ENCODE measurements at places on chromosomes 3 and 15.

DNA sequence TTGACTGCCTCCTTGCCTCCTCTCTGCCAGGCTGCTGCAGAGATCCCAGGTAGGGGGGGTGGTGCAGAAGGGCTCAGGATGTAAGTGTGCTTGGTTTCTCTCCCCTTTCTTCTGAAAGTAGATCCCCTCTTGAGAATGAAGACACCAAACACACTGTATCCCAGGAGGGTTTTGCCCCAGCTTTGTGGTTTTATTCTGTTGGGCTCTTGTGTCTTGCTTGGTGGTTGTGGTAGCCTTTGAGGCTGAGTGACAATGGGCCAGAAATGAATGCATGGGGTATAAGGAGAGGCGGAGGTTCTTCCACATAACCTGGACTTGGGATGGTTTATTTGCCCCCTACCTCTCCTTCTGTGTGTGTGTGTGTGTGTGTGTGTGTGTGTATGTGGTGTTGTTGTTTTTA is 5.7 kb downstream of the PDIA5 start:
- no peak for DNase-seq

- no peak for DNase-seq
Observed at GRCh38 chr15:67101911-67102598, 36.7 kb downstream of the SMAD3 start.

DNA sequence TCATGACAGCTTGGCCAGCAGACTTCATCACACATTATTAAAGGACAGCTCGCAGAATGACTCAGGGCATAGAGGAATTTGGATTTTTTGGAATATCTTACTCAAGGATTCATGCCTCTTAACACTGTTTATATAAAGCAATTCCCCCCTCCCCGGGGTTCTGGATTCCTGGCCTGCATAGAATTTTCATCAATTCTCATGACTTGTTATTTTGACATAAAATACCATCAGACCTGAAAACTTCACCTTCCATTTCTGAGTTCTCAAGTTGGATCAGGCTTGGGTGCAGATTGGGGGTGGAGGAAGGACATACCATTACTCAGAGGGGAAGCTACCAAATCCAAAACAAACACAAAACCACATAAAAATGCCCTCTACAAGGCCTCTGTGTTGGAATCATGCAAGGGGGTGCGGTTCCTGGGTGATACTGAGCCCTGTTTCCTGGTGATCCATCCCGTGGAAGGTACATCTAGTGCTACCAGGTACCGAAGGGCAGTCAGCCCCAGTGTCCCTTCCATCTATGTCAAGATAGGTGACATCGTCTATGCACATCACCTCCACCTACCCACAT is 95.3 kb downstream of the DAPK2 start:
- DNase-seq, result no peak

GRCh38 chr3:50319894-50320625 is 2.5 kb downstream of the HYAL2 start:
- no peak for DNase-seq

DNA sequence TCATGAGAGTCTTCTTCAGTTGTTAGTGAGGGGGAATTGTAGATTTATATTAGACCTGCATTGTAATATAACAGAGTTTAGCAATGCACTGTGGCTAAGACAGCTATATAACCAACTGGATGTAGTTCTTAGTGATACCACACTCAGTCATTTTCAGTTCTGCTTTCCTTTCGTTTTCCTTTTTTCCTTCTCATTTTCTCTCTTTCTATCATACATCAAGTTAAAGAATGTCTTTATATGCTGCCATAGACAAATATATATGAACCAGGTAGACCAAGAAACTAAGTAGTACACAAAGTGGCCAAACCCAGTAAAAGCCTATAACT is 43.7 kb upstream of the CD47 start:
- no peak for DNase-seq

DNA sequence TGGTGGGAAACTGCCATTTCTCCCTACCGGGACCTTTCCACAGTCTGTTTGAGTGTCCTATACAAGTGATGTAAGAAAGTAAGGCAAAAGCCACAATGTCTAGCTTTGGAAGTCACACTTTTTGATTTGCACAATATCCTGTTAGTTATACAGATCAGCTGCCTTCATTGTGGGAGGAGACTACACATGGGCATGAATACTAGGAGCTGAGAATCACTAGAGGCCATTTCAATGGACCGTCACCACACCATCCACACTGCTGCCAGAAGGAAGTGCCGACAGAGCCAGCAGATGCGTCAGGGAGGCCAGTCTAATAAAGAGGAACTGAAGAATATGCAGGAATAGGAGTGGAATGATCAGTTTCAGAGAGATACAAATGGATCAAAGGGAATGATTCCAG is 65.8 kb downstream of the SCN11A start:
- DNase-seq, result no peak

GRCh38 chr3:122076491-122077292 is 21.5 kb downstream of the CD86 start:
- DNase-seq, result no peak

GRCh38 chr3:42520336-42520735 is 17.9 kb downstream of the VIPR1 start:
- DNase-seq, result no peak

DNA sequence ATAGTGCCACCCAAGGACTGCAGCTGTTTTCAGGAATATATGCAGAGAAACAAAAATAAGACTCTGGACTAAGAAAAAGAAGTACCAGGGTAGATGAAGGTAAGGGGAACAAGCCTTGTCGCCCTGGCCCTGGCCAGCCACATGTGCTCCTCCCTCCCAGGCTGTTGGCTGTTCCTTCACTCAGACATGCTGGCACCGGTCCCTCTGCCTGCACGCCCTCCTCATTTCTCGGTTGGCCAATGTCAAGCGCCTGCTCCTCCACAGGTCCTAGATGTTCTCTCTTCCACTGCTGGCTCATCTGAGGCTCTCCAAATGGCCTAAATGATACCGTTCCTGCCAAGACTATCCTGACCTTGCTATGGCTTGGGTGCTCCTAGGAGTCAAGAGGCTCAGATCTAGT is 288.4 kb upstream of the LYSMD4 start:
- DNase-seq, result no peak

DNA sequence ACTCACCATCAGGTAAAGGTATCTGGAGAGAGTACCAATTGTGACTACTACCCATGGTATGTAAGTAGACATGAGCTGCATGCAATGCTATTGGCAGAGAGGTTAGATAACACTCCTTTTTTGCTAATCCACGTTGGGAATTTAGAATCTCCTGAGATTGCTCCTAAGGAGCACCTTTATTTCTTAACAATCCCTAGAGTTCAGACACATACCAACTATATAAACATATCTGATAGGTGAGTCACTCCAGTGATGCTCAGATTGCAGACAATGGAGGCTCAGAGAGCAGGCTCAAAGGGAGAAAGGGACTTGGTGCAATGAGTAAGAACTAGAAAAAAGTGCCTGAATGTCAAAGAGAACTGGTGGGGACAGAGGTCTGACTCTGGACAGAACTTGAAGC is 47.0 kb upstream of the LRRFIP2 start:
- DNase-seq, result no peak

DNA sequence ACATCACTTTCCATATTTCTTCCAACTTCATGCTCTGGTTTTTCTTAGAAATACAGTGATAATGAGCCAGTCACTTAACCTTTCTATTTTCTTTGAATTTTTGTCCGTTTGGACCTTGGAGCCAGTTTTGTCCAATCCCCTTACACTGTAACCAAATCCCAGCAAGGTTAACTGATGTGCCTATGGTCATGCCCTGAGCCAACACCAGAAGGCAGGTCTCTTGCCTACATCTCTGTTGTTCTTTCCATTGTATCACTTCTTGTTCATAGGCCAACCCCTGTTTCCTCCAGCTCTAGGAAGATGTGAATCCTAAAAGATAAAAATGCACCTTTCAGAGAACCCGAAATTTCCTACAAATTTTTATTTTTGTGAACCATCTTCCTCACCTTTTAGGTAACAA is 122.7 kb downstream of the CMSS1 start:
- DNase-seq, result no peak

GRCh38 chr15:31866248-31866647 is 164.1 kb upstream of the CHRNA7 start:
- no peak for DNase-seq

DNA sequence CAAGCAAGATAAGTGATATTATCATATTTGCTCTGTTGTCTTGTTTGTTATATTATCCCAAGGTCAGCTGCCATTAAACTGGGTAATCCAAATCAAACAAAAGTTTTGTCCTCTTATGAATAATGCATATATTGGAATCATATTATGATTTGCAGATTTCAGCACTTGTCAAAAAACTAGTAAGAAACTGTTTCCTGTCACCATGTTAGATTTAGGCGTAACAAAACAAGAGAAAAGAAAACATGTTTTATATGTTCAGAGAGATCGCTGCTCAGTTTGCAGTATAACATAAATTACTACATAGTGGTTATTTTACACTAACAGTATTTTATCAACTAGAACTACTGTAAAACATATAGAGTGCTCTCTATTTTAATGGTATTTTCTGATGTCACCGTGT is 123.4 kb upstream of the ICE2 start:
- no peak for DNase-seq

DNA sequence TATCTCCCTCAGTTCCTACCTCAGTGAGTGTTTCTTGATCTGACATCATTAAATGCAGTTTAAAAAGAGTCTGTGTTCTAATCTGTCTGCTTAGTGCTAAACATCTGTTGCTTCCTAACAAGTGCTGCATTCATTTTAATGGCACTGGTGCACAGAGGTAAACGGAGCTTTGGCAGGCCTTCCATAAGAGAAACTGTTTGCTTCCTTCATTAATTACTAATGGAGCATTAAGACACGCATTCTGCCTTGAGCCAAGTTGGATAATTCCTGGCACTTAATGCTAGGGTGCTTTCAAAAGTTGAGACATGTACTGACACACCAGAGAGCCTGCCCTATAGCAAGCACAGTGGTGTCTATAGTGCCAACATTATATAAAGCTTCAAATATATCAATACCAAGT is 34.7 kb downstream of the SCG5 start:
- no peak for DNase-seq

- no peak for DNase-seq
Observed at GRCh38 chr3:166860217-166860616, 519.9 kb downstream of the ZBBX start.

DNA sequence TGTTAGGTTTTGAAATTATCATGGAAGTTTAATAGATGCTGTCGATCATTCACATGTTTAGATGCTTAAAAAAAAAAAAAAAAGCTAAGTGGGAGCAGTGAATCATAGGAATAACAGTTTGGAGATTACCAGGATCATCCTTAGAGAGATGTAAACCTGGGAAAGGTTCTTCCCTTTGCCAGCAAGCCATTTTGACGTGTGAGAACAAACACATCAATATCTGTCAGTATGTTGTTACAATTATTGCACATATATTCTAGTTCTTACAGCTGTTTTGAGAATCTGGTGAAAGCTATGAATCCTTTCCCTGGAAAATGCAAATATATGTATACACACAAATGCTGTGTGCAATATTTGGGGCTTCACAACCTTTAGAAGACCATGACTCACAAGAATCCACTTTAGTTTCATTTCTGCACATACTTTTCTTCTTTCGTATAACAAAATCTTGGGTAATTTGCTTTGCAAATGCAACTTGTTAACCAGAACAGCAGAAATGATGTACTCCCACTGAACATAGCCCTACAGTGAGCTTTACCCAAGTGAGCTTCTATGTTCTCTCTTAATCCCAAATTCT is 12.0 kb downstream of the NFKBIZ start:
- no peak for DNase-seq

GRCh38 chr15:55515491-55515890 is 7.5 kb upstream of the DNAAF4 start:
- DNase-seq, result no peak

DNA sequence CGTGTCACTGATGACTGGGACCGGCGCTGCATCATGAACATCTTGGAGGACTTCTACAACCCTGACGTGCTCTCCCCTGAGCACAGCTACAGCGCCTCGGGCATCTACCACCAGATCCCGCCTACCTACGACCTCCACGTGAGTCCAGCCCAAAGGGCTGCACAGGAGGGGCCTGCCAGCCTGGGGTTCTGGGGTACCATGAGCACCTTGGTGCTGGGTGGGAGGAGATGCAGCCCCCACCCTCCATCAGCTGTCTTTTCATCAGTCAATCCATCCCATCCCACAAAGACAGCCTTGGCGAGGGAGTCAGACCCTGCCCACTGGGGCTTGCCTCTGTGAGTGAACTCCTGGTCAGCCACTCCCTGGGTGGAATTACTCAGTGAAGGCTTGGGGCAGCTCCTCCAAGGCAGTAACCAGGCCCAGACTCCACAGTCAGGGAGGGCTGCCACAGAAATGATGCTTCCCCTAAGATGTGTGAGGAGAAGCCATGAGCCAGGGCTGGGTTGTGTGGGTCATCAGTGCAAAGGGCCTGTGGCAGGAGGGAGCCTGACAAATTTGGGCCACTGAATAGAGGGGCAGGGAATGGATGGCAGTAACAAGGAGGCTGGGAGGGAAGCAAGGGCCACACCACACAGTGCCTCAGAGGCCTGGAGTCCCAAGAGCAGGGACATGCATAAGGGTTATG is 47.9 kb downstream of the SEMA3G start:
- no peak for DNase-seq

DNA sequence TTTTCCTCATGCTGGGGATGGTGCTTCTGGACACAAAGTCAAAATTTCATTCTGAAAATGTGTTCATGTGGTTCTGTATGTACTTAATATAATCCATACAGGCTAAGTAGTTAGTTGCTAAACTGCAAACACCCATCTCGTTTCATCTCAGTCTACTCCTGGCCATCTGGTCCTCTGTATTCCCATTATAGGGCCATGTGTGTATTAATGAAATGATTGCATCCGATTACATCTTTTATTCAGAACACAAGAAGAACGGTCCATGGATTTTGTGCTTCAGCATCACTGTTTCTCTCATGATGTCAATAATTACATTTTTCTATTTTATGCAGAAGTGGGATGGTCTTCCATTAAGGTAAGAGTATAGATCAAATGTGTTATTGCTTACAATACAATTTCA is 6.1 kb upstream of the GJD2 start:
- no peak for DNase-seq

DNA sequence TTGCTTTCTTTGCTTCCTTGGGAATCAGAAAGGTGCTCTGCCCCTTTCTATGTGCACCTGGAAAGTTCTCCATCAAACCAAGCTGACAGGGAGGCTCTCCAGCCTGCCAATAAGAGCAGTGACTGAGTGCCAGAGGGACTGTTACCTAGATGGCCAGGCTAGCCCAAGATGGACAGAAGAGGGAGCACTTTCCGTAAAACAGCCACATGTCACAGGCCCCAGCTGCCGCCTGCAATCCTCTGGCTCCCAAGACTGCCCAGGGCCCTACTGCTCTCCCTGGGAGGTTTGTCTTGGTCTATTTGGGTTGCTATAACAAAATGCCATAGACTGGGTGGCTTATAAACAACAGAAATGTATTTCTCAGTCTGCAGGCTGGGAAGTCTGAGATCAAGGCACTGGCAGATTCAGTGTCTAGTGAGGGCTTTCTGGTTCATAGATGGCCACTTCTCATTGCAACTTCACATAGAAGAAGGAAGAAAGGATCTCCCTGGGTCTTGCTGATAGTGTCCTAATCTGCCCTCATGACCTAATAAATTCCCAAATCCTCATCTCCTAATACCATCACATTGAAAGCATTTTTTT is 72.3 kb downstream of the TAMM41 start:
- DNase-seq, result peak; percentile 76
